ENCODE measurements at places on chromosomes 13 and 19.
A peak's percentile ranks its signal among the peaks of the same experiment; 100 is the strongest.

DNA sequence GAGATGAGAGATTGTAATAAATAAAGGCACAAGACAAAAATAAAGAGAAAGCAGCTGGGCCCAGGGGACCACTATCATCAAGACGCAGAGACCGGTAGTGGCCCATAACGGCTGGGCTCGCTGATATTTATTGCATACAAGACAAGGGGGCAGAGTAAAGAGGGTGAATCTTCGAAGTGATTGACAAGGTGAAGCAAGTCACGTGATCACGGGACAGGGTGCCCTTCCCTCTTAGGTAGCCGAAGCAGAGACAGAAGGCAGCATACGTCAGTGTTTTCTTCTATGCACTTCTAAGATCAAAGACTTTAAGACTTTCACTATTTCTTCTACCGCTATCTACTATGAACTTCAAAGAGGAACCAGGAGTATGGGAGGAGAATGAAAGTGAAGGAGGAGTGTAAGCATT lies 4.6 kb upstream of the PRKCG start:
- DNase-seq: peak; percentile 32

- DNase-seq: no peak
These were observed 797.2 kb upstream of the PCDH9 start for GRCh38 chr13:68027306-68027705.

GRCh38 chr19:28284389-28284788 lies 928.6 kb downstream of the UQCRFS1 start:
- DNase-seq: no peak

GRCh38 chr13:49053906-49054305 lies 78.2 kb downstream of the FNDC3A start:
- DNase-seq: no peak

DNA sequence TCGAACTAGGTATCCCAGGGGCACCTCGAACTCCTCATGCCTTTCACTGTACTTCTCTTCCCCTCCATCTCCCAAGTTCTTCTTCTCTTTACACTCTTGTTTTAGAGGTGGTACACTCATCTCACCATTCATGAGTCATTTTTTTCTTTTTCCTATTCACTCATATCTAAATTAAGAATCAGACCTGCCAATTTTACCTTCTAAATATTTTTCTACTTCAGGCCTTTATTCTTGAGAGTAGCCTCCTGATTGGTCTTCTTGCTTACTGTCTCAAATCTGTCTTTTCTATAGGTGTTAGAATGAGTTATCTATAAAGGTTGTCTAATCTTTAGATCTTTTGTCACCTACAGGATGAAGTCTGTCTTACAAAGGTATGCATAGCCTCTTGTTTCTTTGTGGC lies 20.7 kb downstream of the TDRD3 start:
- DNase-seq: no peak

- DNase-seq: no peak
These were observed 54.3 kb upstream of the ZNF254 start for GRCh38 chr19:24032651-24033050.
